Effector memory CD8-positive, alpha-beta T cell (primary cell): ENCODE measurements at places on chromosomes 16 and 17.
A peak's percentile ranks its signal among the peaks of the same experiment; 100 is the strongest.

DNA sequence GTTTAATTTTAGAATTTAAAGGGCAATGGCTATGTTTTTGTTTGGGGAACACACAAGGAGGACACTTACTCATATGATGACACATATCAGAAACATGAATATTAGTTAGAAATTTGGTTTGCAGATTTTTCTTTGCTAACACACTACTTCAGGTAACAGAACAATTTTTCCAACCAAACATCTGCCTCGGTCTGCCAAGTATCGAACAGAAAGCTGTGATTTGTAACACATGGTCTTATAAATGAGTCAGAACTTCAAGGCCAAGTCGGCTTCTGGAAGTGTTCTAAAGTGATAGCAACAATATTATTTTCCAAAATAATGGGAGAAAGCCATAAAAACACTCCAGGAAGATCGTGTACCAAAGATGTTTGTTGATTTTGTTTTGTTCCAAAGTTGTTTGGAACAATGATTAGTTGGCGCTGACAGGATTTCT, 75.9 kb upstream of the PMFBP1 start:
- no peak for DNase-seq

- no peak for DNase-seq
Measured at GRCh38 chr17:22704674-22705073, 1012.4 kb downstream of the KCNJ18 start.

DNA sequence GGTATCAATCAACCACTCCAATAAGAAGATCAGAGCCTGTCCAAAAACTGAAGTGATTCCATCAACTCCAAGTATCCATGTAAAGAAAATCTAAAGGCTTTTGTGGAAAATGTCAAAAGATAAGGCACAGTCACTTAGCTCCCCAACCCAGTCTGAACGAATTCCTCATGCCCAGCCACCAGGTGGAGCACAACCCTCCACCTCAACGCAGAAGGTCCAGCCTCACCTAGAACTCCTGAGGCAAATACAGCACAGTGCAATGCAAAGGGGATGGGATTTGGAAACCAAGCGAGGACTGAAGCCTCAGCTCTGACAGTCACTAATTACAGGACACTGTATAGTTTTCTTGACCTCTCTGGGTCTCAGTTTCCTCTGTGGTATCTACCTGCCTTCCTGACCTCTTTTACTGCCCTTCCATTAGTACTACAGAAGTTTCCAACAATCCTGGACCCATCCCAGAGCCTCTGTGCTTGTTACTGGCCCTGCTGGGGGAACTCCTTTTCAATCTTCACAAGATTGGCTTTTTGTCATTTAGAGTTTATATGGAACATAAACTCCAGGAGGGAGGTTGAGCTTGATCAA, 2.0 kb downstream of the NCBP3 start:
- DNase-seq: peak; percentile 17

- peak; percentile 59 for DNase-seq
Measured at GRCh38 chr17:77107506-77108433, 33.0 kb upstream of the SEC14L1 start.

DNA sequence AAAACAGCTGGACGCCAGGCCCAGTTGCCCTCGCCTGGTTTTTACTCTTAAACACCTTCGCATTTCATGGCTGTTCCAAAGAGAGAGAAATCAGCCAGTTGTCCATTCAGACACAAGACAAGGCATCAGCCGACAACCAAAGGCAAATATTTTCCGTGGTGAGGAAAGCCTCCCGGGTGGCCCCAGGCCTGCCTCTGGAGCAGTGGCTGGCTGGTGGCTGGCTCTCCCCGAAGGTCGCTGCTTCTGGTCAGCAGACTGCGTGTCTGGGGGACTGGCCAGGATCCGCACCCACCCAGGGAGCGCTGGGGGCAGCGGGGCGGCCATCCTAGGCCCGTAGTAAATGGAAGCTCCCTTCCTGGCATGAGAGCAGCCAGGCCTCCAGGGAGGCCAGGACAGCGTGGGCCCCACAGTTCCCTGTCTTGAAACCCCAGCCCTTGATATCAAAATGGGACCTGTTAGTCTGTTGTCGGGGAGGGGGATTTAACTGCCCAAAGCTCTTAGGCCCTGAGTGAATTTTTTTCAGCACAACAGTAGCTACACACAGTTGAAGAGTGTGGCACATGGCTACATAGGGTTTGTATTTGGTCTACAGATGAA, 57.7 kb downstream of the SREBF1 start:
- no peak for DNase-seq

- DNase-seq: no peak
Measured at GRCh38 chr17:74631468-74632450, 8.2 kb upstream of the CD300E start.

GRCh38 chr17:58277802-58278595, 2.7 kb downstream of the MPO start:
- no peak for DNase-seq

GRCh38 chr16:67910158-67910557, 17.1 kb downstream of the PSKH1 start:
- DNase-seq: no peak

- no peak for DNase-seq
Measured at GRCh38 chr17:6551869-6552531, 4.4 kb downstream of the PITPNM3 start.

- no peak for DNase-seq
Measured at GRCh38 chr17:48644159-48644558, 18.0 kb upstream of the HOXB9 start.

GRCh38 chr17:73847952-73848351, 203.7 kb upstream of the SDK2 start:
- DNase-seq: no peak

GRCh38 chr16:67284699-67285646, 5.6 kb downstream of the PLEKHG4 start:
- no peak for DNase-seq
